ENCODE measurements at places on chromosomes 7 and 10.
A peak's percentile ranks its signal among the peaks of the same experiment; 100 is the strongest.

DNA sequence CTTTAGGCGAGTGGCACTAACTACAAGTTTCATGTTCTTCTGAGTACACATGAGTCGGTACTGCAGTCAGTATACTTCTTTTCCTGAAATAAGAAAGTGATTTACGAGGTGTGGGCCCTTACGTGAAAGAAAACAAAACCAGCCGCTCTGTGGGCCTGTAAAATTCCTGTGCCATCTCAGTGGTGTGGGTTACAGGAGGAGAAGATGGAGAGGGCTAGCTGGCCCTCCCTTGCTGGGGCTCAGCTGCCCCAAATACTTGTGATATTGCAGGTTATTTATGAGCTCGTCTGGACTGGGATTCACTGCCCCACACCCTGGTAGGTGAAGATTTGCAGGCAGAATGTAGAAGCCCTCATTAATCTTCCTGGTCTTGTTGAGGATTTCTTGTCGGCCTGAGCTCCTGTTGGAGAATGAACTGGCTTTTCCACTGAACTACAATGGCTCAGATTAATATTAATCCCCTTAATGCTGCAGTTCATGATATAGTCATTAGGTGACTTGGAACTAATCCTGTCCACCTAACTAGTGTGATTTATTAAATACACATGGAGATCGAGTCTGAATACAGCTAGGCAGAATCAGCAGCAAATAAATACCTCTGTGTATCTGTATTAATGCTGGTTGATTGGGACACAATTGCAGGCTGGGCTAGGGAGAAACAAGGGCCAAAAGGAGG lies 68.0 kb downstream of the GBF1 start:
- no peak for DNase-seq

DNA sequence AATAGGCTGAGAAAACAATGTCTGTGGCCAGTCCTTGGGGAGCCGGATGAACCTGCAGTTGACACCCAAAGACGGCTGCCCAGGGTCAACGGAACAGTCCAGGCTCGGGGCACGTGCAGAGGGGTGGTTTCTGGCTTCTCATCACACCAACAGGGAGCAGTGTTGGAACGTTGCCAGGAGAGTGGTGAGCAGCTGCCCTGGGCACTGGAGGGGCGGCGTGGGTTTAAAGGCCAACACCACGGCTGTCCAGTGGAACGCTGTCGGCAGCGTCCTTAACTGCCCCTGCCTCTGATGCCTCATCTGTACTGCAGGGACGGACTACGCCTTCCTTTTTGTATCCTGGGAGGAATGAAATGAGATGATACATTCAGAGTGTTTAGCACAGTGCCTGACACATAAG lies 19.8 kb downstream of the JCAD start:
- DNase-seq, result no peak

DNA sequence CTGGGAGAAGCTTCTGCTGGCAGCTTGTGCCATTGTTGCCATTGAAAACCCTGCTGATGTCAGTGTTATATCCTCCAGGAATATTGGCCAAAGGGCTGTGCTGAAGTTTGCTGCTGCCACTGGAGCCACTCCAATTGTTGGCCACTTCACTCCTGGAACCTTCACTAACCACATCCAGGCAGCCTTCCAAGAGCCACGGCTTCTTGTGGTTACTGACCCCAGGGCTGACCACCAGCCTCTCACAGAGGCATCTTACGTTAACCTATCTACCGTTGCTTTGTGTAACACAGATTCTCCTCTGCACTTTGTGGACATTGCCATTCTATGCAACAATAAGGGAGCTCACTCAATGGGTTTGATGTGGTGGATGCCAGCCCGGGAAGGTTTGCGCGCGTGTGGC lies 220.7 kb downstream of the ADK start:
- no peak for DNase-seq

DNA sequence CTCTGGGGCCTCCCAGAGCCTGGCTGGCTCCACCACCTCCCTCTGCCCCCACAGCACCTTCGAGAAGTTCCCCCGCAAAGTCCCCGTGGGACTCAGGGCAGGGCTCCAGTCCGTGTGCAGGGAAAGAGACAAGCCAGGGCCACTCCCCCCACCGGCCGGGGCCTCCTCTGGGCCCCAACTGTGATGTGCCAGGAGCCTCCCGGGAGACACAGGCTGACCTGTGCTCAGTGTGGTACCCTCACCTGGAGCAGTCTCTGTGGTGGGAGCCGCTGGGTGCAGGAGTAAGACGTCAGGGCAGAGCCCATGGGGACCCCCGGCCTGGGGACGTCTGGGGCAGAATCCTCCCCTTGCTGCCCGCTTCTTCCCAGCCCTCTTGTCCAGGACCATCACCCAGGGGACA lies 1.5 kb upstream of the ADGRA1 start:
- no peak for DNase-seq

- DNase-seq, result no peak
Observed at GRCh38 chr10:72310636-72311035, 36.9 kb downstream of the DDIT4 start.

GRCh38 chr7:137919987-137920386 lies 73.2 kb upstream of the DGKI start:
- DNase-seq, result no peak

- no peak for DNase-seq
Observed at GRCh38 chr10:90447831-90448230, 410.0 kb downstream of the HTR7 start.

GRCh38 chr7:107948645-107949442 lies 54.1 kb downstream of the LAMB1 start:
- no peak for DNase-seq

- no peak for DNase-seq
Observed at GRCh38 chr7:137717811-137718271, 128.9 kb downstream of the DGKI start.

GRCh38 chr7:13155188-13155587 lies 467.8 kb downstream of the ARL4A start:
- DNase-seq, result no peak

DNA sequence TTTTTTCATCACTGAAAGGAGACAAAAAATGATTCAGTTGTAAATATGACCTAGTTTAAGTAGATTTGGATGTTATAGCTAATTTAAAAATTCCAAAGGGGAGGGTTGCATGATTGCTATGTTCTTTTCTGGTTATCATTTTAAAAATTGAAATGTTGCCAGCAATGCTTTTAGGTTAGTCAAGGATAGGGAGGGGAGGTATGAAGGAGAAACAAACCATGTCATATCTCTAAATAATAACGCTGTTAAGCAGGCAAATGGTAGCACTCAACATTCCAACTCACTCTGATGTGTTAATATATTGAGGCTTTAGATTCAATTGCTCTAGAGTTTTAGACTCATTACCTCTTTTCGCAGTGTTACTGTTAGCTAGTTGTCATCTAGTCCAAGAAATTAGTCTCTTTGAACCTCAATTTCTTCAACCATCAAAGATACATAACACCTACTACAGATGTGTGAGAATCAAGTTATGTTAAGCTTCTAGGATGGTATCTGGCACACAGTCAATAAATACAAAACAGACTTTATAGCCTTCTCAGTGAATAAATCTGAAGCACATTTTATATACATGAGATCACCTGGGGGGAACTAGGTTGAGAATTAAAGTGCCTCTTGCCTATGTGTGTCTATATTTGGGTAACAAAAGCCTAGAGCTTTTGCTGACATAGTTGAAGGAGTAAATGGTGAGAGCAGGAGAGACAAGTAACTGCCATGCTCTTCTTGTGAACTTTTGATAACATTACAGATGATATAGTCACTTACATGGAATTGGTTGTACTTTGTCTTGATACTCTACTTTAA lies 124.9 kb downstream of the CSTF2T start:
- DNase-seq, result peak; percentile 1

DNA sequence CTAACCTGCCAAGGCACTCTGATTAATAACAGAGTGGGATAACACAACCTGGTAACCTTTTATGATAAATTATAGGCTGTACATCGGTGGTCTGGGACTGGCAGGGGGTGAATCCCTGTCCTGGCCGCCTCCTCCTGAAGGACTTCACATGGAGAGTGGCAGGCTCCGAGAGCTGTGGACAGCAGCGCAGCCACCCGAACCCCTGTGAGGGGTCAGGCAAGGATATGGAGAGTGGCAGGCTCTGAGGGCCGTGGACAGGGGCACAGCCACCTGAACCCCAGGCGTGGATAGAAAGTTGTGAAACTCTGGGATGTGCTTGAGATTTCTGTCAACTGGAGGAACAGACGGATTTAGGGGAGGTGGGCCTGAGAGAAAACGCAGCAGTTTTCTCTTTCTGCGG lies 107.0 kb upstream of the MGMT start:
- no peak for DNase-seq

DNA sequence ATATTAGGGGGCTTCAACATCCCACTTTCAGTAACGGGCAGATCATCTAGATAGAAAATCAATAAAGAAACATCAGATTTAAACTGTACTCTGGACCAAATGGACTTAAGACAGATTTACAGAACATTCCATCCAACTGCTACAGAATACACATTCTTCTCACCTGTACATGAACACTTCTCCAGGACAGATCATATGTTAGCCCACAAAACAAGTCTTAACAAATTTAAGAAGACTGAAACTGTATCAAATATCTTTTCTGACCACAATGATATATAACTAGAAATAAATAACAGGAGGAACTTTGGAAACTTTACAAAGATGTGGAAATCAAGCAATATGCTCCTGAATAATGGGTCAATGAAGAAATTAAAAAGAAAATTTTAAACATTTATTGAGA lies 86.7 kb downstream of the MICU1 start:
- no peak for DNase-seq

DNA sequence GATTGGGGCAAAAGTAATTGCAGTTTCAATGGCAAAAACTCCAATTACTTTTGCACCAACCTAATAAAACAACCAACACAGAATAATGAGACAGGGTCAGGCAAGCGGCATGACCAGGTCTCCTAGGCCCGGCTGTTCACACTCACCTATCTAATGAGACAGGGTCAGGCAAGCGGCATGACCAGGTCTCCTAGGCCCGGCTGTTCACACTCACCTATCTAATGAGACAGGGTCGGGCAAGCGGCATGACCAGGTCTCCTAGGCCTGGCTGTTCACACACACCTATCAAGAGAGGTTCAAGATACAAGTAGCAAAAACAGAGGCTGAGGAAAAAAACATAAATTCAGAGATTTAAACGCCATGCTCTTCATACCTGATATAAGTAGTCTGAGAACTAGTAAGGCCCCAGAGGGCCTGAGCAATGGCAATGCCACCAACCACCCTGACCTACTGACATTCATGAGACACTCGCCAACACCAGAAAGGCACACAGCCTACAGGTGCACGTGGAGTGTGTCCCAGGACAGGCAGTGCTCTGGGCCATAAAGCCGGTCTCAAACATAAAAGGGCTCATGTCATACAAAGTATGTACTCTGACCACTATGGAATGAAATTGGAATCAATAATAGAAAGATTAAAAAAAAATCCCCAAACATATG lies 40.6 kb upstream of the NCAPG2 start:
- DNase-seq, result no peak

DNA sequence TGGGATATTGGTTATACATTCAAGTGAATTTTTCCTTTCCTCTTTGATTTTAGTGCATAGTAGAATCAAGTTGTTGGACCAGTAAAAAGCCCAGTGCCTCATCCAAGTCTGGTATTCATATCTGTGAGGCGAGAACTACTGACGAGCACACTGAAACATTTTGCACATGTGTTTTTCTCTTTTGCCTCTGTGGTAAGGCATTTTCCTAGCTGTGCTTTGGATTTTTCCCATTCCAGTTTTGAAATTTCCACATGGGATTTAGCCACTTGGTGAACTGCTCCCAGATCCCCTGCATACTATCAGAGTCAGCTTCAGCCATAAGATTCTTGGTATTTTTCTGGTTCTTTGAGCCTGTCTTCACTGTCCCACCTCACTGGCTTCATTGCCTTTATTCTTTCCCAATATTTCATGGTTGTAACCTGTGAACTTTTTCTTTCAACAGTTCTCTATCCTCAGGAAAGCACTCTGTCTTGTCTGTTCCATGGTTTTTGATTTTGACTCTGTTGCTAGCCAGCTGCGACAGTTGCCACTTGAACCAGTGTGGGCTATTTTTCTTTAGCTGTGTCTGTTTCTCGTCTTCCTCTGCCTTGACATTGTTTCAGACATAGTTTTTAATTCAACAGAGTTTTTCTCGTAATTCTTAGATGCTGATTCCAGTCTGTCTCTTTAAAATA lies 239.0 kb downstream of the REEP3 start:
- DNase-seq, result no peak

DNA sequence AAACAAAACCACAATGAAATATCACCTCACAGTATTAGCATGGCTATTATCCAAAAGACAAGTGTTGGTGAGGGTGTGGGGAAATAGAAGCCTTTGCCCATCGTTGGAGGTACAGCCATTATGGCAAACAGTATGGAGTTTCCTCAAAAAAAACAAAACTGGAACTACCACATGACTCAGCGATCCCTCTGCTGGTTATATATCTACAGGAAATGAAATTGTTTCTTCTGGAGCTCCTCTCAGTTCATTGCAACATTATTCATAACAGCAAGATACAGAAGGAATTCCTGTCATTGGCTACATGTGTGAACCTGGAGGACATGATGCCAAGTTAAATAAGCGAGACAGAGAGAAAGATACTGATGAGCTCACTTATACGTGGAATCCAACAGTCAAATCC lies 2.4 kb upstream of the UBE3C start:
- no peak for DNase-seq

All from DMS79 treated with DMSO at 0.1 percent for 48 hours (cell line).